ELF-1 (cell line): ENCODE measurements at places on chromosomes 13 and 19.
A peak's percentile ranks its signal among the peaks of the same experiment; 100 is the strongest.

- DNase-seq = peak; percentile 30
These were observed 2.8 kb upstream of the ARL11 start for GRCh38 chr13:49625392-49626079.

GRCh38 chr13:51729866-51730553 lies 74.0 kb downstream of the DHRS12 start:
- peak; percentile 39 for DNase-seq

- DNase-seq = no peak
These were observed at the start of gene FSTL3 for GRCh38 chr19:676339-677105. FSTL3 (plus strand) TSS chr19:676392; CDS start chr19:676424, 32 bp downstream.

DNA sequence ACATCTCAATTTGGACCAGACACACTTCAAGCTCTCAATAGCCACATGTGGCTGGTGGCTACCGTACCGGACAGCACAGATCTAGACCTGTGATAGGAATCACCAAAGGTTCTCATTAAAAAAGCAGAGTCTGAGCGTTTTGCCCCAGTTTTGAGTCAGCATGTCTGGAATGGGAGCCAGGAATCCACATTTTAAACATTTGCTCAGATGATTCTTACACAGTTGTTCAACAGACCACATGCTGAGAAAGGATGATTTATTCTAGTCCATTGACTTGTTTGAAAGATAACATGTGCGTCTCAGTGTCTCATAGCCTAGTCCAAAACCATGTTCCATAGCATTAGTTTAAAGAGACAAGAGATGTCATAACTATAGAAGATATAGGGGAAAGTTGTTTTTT lies 53.4 kb downstream of the FLT3 start:
- no peak for DNase-seq

- no peak for DNase-seq
These were observed 85.9 kb downstream of the TSHZ3 start for GRCh38 chr19:31263328-31263727.

- DNase-seq = peak; percentile 65
These were observed 736 bp downstream of the SMAD9 start for GRCh38 chr13:36919171-36919832.

DNA sequence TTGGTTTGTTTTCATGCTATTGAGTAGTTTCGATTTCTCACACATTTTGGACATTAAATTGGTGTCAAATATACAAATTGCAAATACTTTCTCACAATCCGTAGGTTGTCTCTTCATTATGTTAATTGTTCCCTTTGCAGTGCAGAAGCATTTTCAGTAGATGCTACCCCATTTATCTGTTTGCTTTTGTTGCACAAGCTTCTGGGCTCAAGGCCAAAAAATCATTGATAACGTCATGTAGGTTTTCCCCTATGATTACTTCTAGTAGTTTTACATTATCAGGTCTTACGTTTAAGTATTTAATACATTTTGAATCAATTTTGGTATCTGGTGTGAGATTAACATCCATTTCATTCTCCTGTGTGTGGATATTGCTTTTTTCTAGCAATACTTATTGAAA lies 14.0 kb upstream of the ZNF347 start:
- DNase-seq = no peak

- DNase-seq = no peak
These were observed 864.1 kb downstream of the PCDH17 start for GRCh38 chr13:58495668-58496067.

DNA sequence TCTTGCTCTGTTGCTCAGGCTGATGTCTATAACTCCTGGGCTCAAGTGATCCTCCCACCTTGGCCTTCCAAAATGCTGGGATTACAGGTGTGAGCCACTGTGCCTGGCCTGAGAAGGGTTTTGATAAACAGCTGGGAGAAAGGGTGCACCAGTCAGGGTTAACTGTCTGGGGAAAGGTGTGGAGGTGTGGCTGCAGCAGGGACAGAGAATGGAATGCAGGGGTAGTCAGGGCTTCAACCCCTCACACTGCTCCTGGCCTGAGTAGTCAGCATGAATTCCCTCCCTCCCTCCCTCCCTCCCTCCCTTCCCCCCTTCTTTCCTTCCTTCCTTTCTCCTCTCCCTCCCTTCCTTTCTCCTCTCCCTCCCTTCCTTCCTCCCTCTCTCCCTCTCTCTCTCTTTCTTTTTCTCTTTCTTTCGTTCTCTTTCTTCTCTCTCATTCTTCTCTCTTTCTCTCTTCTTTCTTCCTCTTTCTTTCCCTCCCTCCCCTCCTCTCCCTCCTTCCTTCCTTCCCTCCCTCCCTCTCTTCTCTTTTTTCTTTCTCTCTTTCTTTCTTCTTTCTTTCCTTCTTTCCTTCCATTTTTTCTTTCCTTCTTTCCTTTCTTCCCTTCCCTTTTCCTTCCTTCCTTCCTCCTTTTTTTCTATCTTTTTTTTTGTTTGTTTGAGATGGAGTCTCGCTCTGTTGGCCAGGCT lies 16.0 kb downstream of the MYO1F start:
- DNase-seq = peak; percentile 54

DNA sequence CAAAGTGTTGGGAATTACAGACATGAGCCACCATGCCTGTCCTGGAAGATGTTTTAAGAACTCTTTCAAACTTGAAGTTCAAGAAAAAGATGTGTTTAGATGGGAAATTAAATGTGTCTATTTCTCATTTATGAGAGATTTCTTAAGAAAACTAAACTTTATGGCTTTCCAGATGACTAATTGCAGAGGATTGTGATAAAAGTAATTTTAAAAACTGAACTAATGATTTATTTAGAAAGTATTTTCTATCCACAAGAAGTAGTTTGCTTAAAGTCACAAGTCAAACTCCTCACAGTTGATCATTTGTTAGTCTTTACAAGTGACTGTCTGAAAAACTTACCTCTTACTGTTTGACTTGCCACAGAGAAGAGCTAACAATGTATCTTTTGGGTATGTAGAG lies 89.6 kb upstream of the SPRY2 start:
- no peak for DNase-seq

- DNase-seq = no peak
These were observed 14.5 kb downstream of the ARHGEF7 start for GRCh38 chr13:111129465-111130115.

DNA sequence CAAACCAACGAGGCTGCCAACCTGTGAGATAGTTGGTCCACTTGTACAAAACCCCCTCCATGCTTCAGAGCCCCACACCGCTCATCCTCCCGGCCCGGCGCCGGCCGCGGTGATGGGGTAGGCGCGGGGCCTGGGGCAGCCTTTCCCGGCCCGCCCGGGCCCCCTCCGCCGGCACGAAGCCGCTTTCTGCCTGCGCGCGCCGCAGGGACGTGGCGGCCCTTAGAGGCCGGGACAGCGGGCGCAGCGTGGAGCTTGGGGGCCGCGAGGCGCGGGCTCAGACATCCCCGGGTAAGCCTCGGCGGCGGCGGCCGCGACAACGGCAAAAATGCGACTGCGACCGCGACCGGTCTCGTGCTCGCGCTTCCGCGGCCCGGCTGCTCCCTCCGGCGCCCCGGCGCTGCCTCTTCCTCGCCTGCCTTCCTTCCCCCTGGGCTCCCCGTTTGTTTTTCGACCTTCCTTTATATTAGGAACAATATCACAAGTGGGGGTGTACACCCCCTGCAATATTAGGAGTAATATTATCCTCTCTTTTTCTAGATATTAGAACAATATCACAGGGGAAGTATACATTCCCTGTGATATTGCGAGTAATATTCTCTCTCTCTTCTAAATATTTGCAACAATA lies 53.9 kb upstream of the CEACAM21 start:
- DNase-seq = no peak

DNA sequence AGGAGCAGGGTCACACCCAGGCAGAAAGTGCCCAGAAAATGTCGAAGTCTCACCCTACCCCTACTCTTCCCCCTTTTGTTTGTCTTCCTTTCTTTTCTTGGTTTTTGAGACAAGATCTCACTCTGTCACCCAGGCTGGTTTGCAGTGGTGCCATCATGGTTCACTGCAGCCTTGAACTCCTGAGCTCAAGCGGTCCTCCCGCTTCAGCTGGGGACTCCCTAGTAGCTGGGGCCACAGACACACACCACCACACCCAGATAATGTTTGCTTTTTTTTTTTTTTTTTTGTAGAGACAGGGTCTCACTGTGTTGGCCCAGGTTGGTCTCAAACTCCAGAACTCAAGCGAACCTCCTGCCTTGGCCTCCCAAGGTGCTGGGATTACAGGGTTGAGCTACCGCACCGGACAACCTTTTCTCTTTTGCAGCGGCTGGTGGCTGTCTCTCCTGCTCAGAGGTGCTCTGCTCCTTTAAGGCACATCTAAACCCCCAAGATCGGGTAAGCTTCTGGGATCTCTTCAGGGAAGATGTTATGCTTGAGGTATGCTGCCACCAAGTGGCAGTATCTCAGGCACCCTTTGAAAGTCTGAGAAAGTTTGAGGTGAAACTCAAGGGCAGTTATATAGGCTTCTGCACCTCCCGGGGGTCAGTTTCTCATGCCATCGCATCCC lies 22.4 kb upstream of the EBI3 start:
- peak; percentile 40 for DNase-seq

DNA sequence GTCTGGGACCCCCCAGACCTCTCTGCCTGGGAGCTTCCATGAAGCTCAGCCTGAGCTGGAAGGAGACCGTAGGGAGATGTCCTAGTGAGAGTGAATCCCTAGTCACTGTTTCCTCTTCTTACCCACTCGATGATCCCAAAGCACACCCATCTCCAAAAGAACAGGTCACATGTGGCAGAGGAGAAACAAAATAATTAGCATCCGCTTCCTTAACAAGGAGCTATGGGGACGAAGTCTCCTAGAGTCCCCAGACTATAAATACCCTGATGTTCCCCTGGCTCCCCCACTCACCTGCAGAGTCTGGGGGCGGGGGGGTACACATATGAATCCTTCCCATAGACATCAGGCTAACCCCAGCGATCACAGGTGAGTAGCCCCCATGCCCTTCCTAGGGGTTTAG lies at the start of gene OR1I1:
OR1I1 (plus strand) TSS at position 301 of the 400 bp plus-strand sequence. CDS start 4,855 bp downstream, outside the sequence.
- no peak for DNase-seq

DNA sequence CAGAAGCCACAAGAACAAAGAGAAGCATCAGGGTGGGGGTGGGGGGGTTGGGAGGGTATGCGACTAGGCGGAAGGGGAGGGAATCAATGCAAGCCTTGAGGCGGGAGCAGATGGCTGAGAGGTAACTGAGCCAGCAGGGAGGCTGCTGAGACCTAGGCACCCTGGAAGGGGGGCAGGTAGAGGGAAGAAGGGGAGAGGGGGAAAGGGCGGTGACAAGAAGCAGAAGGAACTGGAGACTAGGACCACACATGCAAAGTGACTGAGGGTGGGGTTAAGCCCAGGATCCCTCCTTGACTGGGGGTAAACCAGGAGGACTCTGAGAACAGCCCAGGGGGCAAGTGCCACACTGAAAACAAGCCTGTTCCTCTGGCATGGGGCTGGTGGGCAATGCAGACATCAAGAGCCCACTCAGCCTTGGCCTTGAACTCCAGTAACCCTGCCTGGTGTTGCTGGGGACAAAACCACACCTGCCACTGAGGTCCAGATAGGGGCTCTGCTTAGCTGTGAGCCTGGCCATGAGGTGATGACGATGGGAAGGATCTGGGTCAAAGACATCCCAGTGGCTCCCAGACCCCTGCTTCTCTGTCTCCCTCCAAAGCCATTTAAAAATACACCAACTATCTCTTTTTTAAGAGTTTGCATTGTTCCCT lies 20.3 kb downstream of the OPA3 start:
- peak; percentile 82 for DNase-seq

DNA sequence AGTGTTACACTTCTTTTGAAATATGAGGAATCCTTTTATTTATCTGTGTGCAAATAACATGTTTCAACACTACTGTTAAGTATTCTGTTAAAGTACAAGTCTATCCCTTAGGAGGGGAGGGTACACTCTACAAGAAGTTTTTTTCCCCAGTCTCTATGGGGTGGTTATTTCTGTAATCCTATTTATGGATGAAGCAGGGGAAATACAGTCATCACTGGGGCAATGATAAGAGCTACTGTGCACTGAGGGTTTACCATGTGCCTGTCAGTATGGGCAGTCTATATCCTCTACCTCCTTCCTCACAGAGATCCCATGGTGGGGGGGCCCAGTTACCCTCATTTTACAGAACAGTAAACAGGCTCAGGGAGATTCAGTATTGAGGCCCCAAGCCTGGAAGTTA lies 16.6 kb upstream of the TRIM13 start:
- DNase-seq = no peak

GRCh38 chr19:17214508-17215126 lies 540 bp upstream of the USE1 start:
- DNase-seq = no peak

DNA sequence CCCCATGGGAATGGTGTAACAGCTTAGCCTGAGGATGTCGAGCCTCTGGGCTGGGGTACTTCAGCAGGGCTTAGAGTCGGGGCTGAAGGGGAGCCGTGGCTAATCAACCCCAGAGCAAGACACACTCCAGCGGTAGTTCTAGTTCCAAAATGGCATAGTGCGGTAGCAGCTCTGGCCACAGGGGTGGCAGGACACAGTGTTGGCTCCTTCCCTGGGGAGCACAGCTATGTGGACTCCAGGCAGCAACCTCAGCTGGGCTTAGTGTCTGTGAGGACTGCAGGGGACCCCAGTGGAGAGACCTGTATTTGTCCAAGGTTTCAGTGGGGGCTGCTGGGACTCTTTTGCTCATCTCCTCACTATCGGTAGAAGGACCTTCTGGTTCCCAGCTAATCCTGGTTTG lies 70.8 kb upstream of the PCDH20 start:
- DNase-seq = no peak

DNA sequence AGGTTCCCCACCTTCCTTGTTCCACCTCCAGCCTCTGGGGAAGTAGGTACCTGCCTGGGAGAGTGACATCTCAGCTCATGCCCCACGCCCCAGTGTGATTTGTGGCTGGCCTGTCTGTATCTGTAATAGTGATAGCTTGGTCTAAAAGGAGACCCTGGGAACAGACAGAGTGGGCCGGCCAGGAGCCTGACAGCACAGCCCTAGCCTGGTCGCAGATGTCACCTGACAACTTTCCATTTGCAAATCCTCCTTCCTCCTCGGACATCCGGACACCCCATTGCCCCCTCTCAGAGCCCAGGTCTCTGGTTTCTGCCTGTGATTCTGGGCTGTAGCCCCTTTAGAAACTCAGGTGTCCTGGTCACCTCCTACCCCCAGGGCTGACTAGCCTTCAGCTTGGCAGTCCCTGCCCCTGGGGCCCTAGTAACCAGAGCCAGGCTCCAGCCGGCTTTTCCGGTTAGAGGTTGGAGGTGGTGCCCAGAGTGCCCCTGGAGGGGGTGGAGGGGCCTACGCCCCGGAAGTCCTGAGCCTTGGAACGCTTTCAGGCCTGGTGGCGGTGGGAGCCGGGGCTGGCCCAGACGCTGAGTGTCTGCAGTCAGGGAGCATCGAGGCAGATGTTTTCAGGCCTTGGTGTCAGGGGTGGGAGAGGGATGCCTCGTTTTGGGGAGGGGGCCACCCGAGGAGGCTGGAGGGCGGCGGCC lies 6.5 kb downstream of the LRRC8E start:
- peak; percentile 79 for DNase-seq

DNA sequence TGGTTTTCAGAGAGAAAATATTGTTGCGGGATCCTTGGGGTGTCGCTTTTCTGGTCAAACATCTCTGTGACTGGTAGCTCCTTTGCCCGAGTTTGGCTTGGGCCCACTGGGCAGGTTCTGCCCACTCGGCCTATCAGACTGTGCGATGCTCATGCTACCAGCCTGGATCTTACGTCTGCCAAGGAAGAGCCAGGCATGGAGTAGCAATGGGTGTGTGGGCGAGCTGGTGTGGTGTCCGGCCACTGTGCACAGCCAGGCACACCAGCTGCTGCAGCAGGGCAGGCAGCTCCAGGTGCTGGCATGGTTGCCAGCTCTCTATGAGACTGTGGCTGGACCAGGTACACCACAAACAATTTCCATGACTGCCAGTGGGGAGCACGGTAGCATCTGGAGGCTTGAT lies 1351.8 kb upstream of the PCDH20 start:
- no peak for DNase-seq

- no peak for DNase-seq
These were observed 4.7 kb downstream of the GPATCH1 start for GRCh38 chr19:33085570-33086128.
